ENCODE measurements at places on chromosomes 5 and 9.
A peak's percentile ranks its signal among the peaks of the same experiment; 100 is the strongest.

- no peak for DNase-seq
Observed at GRCh38 chr5:83204651-83205050, 127.3 kb downstream of the XRCC4 start.

GRCh38 chr9:93464395-93464794, 11.0 kb upstream of the FAM120AOS start:
- DNase-seq: peak; percentile 41

GRCh38 chr9:88889386-88889785, 101.9 kb upstream of the S1PR3 start:
- DNase-seq: peak; percentile 6

GRCh38 chr5:137737349-137738131, 1.7 kb upstream of the KLHL3 start:
- peak; percentile 74 for DNase-seq

DNA sequence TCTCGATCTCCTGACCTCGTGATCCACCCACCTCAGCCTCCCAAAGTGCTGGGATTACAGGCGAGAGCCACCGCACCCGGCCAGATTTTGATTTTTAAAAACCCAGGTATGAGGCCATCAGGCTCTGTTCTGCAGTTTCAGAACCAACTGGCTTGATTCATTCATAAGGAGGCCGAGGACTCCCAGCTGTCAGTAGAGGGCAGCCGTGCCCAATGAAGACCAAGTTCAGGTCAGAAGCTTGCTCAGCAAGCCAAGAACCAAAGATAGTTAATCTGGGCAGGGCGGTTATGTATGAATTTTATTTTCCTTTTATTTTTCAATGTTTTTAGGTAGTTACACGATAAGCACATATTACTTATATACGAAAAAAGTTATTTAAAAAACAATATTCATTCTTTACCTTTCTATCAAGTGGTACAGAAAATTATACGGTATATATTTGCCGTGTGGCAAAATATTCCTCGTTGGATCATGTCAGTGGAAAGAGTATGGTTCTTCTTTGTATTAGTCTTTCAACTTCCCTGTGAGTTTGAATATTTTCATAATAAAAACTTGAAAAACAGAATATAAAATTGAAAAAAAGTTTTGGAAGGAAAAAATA, 18.0 kb downstream of the MGAT1 start:
- peak; percentile 73 for DNase-seq

- DNase-seq: no peak
Observed at GRCh38 chr5:144275329-144275728, 104.7 kb downstream of the KCTD16 start.

- peak; percentile 80 for DNase-seq
Observed at GRCh38 chr5:173331956-173332479, 3.8 kb upstream of the STC2 start.

- DNase-seq: no peak
Observed at GRCh38 chr5:32319392-32319791, 6.7 kb upstream of the MTMR12 start.

GRCh38 chr5:23029290-23029689, 176.1 kb upstream of the CDH12 start:
- no peak for DNase-seq

GRCh38 chr9:113475031-113475430, 11.5 kb downstream of the RGS3 start:
- DNase-seq: no peak

DNA sequence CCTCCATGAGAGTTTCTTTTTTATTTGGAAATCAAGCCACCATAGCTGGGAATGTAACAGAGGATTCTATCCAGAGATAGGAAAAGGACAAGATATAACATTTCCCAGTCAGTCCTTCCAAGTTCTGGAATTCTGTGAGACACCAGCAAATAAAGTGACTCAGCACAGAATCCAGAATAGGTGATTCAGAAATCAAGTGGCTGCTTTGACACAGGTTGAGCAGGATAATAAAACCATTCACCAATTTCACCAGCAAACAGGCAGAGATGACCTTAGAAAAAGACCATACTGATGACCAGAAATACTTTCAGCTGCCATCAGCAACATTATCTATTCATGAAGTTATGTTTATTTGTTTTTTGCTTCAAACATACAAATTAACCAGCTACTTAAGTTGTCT, 491.5 kb upstream of the TUSC1 start:
- no peak for DNase-seq

DNA sequence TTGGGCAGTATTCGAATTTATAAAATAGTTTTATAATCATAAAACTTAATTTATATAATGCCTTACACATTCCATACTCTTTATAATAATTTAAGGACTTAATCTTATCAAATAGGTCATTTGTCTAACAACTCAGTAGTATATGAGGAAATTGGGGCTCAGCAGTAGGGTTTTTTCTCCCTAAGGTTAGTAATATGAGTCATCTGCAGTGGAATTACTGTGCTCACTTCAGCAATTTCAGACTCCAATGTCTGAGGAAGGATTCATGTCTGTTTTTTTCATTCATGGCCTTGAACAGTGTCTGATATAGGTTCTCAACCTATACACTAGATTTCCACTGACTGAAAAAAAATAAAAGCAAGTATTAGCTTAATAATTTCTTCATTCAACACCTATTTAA, 7.4 kb downstream of the DMRTA1 start:
- DNase-seq: no peak

DNA sequence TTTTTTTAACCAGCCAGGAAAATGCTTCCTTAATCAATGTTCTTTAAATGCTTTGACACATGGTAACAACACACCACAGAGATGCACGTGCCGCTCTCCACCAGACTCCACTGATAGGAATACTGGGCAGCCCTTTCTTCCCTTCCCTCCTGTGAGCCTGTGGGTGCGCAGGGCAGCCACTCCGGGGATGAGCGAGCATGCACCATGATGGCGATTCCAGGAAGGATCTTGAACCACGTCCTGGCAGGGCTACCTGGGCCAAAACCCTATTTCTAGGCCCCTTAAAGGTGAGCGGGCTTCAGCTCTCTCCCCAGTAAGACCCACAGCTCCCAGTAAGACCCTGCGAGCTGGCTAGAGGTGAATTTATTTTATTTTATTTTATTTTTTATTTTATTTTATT, 128.2 kb downstream of the MVB12B start:
- no peak for DNase-seq

DNA sequence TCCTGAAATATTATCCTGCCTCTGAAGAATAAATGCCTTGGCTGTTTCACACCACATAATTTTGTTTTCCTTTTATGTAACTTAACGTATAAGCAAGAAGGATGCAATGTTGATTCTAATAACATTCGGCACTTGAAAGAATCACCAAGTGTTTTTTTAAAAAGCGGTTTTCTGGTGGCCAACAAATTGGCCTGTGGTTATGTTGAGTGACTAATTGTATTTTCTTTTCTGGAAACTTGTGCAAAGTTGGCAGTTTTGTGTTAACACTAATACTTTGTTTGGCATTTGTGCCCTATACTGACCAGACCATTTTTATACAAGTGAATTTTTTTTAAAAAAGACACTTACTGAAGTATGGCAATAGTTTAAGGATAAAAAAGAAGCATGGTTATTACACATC, 452.7 kb downstream of the BNC2 start:
- no peak for DNase-seq

- no peak for DNase-seq
Observed at GRCh38 chr9:80437091-80437640, 865.4 kb downstream of the TLE4 start.

DNA sequence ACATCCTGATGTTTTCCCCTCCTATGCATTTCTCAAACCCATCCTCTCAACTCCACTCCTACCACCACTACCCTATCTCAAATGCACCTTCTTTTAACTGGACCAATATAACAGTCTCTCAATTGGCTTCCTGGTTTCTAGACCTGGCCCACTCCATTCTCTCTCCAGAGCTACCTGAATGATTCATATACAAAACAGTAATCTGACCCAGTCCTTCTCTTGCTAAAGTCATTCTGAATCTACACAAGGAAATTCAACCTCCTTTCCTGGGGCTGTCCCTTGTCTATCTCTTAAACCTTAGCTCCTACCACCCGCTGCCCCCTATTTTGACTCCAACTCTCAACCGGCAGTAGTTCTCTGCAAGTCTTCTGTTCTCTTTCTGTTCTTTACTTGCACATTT, 97.2 kb downstream of the PCSK1 start:
- DNase-seq: no peak

DNA sequence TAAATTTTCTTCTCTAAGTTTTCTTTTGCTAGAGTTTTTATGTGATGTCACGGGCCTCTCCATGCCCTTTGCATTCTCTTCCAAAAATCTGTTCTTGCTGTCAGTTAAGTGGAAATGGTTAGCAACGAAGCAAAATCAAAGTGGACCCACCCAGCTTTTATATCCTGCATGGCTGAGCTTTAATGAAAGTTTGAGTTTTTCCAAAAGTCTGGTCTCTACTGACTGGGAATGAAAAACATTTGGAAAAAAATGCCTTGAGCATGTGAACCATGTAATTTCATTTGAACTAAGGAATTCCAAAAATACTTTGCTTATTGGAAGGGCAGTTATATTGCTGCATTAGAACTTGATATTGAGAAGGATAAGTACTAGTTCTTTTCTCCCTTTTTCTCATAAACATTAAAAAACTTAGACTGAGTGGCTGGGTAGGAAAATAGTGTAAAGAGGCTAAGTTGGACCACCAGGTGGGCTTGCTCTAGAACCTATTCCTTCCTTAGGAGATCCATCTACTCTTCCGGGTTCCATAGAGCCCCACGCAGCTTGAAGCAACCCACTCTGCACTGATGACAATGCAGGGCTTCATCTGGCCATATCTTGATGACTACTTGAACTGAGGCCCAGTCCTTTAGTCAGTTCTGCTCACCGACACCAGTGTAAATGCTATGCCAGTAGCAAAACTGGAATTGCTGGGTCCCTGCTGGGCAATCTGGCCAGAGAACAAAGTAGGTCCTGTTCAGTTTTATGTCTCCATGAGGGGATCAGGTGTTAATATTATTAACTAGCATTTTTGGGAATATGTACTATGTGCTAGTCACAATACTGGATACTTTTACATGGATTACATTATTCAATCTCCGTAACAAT, 17.4 kb upstream of the RIC1 start:
- no peak for DNase-seq

GRCh38 chr5:146466521-146467349, 19.6 kb downstream of the TCERG1 start:
- DNase-seq: no peak

GRCh38 chr5:81948349-81948748, 23.5 kb upstream of the ATG10 start:
- no peak for DNase-seq

DNA sequence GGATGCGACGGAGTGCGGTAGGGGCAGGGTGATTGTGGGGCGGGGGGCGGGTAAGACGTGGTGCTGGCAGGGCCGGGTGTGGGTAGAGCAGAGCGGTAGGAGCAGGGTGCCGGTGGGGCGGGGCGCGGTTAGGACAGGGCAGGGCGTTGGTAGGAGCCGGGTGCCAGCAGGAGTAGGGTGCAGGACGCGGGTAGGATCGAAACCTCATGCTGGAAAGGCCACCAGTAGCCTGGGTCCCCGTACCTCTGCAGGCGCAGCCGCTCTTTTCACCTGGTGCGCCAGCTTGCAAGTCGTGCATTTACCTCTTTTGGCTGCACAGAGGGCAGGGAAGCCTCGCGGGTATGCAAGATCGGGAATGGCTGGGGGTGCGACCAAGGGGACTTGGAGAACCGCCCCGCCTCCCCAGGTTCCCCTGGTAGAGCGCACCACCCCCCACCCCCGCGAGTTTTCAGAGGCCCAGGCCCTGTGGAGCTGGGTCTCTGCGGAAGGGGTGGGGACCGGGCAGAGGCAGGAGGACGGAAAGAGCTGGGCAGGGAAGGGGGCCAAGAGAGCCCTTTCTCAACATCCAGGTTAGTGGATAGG, 104.8 kb upstream of the SIMC1 start:
- DNase-seq: no peak

- no peak for DNase-seq
Observed at GRCh38 chr9:26603617-26604016, 289.0 kb downstream of the CAAP1 start.

DNA sequence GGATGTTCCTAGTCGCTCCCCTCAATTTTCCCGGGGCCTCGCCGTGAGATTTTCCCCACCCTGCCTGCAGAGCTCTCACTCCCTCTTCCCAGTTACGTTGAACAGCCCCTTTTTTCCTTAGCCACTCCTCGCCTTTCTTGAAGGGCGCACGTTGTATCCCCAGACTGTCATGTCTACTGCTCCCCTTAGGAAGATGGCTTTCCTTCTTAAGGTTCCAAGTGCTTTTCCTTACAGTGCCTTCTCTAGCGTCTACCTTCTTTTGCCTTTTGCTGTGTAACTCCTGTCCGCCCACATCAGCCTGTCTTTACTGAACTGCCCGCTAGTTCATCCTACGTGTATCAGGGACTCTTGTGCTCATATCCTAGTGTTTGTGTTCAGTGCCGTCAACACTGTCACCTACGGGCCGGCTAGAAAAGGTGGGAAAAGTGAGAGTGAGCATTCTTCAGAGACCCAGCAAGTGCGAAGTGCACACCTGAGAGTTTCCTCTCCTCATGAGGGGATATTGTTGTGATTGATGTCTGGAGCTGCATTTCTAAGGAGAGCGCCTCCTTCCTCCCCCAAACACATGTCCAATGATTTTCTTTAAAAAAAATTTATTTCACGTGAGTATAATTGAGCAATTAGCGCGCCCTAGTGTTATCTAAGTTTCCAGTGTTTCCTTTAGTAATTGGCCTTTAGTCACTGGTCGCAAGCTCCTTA, 764 bp downstream of the CAMLG start:
- peak; percentile 26 for DNase-seq

- DNase-seq: no peak
Observed at GRCh38 chr5:125581311-125581710, 834.9 kb upstream of the ZNF608 start.

- no peak for DNase-seq
Observed at GRCh38 chr5:77394064-77394715, 97.9 kb downstream of the WDR41 start.

GRCh38 chr5:36458746-36459145, 147.7 kb upstream of the SLC1A3 start:
- no peak for DNase-seq

DNA sequence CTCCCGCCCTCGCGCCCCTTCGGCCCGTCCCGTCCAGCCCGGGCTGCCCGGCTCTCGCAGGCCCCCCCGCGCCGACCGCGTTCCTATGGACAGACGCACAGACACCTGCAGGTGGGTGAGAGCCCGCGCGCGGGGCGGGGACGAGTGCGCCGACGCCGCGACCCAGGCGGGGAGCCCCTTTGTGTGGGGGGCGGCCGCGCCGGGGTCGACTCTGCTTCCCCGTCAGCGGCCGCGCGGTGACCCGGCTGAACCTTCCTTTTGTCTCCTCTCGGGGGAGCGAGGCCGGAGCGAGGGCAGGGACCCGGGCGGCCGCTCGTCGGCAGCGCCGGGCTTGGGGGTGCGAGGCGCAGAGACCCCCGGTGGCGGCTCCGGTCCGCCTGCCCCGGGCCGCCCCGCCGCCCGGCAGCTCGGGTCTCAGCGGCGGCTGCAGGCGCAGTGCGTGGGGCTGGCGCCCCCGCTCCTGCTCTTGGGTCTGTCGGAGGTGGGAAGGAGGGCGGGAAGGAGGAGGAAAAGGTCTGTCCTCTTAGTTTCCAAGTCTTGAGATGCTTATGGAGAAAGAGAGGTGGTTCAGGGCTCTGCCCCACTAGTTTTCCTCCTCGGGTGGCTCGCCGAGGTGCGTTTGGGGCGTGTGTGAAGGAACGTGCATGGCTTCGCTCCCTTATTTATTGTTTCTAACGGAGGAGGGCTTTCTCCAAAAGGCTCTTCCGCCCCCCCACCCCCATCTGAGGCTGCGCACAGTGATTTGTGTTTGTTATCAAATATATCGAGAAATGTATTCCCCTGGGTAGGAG, 576 bp downstream of the KIAA1958 start:
- DNase-seq: no peak
